ENCODE measurements at places on chromosomes 7 and 10. TPM values are rescaled to one million over a fixed set of nuclear protein-coding genes. Genes with fewer than 3 reads are reported as not detected.

- no peak for DNase-seq
Observed at GRCh38 chr10:45443101-45444009, 69.3 kb downstream of the ALOX5 start.

GRCh38 chr7:815284-816216 is 16.7 kb upstream of the SUN1 start:
- DNase-seq: no peak

DNA sequence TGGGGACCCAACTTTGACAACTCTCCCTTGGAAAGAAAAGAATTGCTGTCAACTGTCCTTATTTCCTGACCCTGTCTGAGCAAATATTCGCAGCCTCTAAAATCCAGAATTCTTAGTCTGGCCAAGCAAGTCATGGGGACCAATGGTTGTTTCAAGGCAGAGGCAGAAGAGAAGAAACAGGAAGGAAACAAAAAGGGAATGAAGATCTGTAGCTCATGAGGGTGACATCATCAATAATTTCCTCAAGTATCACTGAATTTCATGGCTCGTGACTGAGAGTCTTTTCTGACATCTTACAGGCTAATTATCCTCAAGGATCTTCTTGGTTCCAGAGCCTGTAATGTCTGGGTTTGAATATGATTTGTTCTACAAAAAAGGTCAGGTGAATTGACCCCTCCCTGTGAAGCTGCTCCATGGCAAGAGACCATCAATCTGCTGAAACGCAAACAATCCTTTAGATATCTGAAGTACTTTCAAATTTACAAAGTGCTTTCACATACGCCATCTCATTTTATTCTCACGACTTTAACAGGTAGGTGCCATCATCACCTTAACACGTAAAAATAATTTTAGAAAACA is 5.8 kb downstream of the CDK6 start:
- DNase-seq: no peak

DNA sequence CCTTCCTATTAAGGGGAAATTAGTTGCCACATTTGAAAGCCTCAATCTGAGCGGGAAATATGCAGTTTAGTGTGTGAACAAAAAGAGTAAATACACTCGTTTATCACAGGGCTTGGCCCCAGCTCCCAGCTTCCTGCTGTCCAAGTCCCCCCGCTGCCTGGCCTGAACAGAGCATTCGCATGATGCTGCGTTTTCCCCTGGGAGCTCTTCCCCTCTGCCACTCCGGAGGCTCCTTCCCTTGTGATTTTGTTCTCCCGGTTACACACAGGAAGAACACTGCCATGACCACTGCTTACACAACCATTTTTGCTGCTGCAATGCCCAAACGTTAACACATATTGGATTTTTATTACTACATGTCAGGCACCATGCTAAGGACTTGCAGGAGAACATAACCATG is 120.7 kb upstream of the ADARB2 start:
- no peak for DNase-seq

GRCh38 chr7:75546237-75547015 is 54.3 kb downstream of the SPDYE5 start:
- no peak for DNase-seq

- no peak for DNase-seq
Observed at GRCh38 chr10:72337039-72337629, 17.6 kb downstream of the DNAJB12 start.

GRCh38 chr7:103870664-103871063 is 118.8 kb downstream of the RELN start:
- DNase-seq: no peak

DNA sequence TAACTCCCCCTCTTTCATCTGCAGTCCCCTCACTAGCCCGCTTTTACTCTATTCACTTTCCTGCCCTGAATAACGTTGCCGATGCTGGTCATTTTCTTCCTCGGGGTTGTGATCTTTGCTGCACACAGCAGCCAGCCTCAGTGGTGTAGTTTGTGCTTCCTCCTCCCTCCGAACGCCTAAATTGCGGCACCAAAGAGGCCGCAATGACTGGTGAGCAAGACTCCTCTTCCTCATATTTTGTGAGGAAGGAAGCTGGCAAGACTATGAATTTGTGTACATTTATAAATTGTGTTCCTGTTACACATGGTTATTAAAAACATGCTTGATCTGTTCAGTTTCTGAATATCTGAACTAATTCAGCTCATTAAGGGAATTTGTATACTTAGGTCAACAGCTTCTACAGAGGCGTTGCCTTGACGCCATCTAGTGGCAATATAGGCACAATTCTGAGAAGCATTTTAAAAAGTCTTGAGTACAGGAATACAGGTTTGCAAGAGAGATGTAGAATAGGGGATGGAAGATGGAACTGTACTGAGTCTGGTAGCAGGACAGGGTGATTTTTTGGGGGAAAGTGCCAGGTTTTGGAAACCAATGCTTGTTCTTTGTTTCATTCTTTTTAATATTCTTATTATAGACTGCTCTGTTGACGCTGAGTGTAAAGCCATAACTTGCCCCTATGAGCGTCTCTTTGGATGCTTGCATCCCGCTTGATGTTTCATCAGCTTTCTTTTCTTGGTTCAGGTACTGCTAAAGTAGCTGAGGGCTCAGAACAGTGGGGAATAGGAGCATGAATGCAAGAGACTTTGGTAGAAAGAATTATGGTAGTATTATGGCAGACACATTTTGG is 4.1 kb upstream of the TAS2R5 start:
- DNase-seq: no peak

- peak; percentile 45 for DNase-seq
Observed at GRCh38 chr10:2949948-2950354, 117.4 kb upstream of the PFKP start.

DNA sequence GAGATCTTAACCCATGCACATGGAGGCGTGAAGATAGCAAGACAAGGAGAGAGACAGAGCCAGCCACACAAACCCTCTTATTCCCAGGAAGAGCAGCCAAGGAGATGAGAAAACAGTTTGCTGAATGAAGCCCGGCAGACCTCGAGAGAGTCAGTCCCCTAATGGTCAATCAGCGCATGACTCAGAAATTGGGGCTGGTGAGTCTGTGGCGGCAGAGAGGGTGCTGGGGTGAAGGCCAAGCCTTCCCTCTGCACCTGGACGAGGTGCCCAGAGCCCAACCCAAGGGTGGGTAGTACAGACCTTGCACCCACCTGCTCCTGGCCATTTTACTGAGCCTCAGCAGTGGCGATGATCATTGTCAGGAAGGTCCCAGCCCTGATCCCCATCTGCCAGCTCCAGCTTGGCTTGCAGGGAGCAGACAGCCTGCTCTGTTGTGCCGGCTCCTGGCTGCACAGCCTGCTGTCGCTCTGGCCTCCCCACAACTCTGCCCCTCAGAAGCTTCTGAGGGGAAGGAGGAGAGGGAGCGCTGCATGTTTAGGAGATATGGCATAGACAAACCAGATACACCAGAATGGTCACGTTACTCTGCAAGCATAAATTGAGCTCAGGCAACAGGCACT is 256.6 kb downstream of the RPS24 start:
- DNase-seq: no peak

- no peak for DNase-seq
Observed at GRCh38 chr7:148852272-148852671, 31.8 kb downstream of the EZH2 start.

DNA sequence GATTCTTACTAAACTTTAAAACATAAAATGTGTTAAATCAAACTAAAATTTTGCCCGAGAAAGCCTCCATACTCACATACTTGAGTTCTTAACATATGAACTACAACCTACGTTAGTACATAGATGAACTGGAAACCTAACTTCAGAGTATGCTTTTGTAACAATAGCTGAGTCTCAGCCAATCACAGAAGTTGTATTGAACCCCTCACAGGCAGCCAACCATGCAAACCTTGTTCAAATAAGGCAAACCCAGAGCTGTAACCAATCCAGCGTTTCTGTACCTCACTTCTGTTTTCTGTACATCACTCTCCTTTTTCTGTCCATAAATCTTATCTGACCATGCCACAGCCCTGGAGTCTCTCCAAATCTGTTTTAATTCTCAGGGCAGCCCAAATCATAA is 157.3 kb upstream of the COL1A2 start:
- DNase-seq: no peak

DNA sequence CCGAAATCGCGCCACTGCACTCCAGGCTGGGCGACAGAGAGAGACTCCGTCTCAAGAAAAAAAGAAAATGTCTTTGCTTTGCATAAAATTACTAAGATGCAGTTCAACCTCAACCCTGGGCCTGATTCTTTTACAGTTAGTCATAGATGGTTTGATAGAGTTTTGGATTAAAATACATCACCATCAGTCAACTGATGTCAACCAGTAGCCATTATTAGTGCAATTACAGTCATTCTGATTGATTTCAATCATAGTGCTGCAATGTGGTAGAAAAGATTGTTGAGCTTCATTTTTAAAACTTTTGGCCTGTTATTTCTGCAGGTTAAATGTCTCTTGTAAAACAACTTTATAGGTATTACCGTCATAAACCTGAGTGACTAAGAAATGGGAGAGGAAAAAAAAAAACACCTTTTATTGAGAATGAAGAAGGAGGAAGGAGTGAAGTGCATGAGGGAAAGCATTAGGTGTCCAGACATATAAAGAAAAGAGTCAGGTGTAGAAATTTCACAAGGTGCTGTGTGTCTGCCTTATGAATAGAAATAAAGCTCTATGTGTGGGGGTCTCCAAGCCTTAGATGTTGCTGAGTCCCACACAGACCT is 150.6 kb downstream of the TRIL start:
- DNase-seq: no peak

DNA sequence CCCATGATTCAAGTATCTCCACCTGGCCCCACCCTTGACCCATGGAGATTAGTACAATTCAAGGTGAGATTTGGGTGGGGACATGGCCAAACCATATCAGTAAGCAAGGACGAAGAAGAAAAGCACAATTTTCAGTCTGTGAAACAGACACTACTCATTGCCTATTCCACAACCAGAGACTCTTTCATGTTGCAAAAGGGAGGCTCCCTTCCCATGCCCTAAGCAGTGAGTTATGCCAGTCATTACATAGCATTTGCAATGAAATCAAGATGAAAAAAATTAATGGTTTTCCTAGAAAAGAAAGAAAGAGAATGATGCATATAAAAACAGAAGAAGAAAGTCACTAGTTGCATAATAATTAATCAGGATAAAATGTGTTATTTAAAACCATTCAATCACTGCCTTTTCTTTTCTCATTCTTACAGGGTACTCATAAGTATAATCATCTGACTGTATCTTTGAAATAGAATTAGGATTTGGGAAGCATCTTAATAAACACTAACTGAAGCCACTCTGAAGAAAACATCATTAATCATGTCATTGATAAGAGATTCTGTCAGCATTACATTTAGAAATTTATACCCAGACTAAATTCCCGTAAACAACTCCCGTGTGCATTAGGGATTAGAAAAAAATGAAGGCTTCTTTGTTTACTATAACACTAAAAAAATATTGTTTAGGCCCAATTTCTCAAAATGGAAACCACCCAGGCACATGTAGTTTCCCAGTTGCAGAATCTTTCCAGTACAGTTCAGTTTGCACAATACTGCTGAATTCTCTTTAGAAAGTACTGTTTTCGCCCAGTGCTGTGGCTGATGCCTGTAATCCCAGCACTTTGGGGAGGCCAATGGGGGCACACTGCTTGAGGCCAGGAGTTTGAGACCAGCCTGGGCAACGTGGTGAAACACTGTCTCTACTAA is 9.1 kb downstream of the PRPS1L1 start:
- DNase-seq: no peak

GRCh38 chr10:62456611-62457101 is 82.5 kb downstream of the ZNF365 start:
- DNase-seq: no peak

DNA sequence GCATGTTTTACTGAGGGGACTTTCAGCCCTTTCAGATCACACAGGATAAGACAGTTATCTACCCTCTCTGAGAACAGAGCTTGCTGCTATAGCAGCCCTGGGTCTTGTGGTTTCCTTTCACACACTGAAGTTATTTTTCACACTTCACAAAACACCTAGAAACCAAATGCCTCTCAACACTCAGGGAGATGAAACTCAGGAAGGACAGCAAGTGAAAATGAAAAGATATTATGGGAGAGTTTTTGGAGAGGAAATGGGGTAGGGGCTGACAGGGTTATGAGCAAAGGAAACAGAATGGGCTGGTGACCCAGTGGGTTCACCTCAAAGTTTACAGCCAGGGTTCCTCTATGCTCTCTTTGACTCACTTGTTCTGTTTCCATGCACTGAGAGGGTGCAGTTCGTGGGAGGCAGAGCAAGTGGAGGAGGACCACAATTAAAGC is 17.0 kb upstream of the GIMAP2 start:
- no peak for DNase-seq

DNA sequence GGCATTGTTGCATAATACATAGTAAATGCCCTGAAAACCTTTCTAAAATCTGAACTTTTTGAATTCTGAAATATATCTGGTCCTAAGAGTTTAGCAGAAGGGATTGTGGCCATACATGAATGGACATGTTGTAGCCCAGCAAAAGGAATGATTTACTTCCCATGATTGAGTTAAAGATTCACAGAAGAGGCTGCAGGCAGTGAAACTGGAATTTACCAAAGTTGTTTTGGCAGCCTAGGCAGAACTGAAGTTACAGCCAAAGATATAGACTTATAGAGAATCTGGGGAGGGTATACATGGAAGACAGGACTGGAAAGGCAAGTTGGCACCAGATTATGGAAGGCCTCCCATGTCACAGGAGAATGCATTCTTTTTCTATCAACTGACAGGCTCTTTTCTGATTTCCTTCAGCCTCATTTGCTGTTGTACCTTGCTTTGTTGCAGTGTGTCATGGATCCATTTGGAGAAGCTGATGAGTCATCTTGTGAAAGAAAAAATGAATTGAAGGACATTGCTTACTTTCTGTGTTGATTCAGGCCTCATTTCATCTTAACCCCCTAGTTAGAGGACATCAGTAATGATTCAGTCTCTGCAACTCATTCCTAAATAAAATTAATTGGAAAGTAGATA is 356.2 kb upstream of the LRGUK start:
- DNase-seq: peak; percentile 56

DNA sequence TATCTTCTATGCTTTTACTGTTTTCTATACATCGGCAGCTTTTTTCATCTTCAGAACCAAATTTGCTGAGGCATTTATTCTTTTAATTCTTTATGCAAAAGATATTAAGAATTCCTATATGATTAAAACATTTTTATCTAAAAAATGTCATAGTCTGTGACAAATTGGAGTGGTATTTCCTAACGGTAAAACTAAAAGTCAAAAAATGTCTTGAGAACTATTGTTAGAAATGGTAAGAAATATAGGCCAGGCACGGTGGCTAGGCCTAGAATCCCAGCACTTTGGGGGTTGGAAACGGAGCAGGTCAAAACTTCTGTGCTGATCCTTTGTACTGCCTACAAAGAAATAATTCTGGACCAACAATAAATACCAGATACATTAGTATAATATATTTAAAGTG is 57.7 kb upstream of the PRR15 start:
- DNase-seq: no peak

The GJD4 gene
- not detected for total RNA-seq

The OGDHL gene
- 1.7 TPM for total RNA-seq

The PCLO gene
- 4.7 TPM for total RNA-seq

The IL2RA gene
- total RNA-seq: 0.34 TPM

The UNCX gene
- total RNA-seq: 0.55 TPM

The KCNMA1 gene
- 23.6 TPM for total RNA-seq

The CYP3A7 gene
- not detected for total RNA-seq

The HACD1 gene
- 16.6 TPM for total RNA-seq

The ACTA2 gene
- 37.6 TPM for total RNA-seq

The MSS51 gene
- total RNA-seq: 0.54 TPM

The POLR2J2 gene
- total RNA-seq: 1.2 TPM

The STX1A gene
- total RNA-seq: 29.0 TPM
